ENCODE measurements at places on chromosomes 4 and X. TPM values are rescaled to one million over a fixed set of nuclear protein-coding genes. Genes with fewer than 3 reads are reported as not detected.

Gene ZNF185
- 0.97 TPM for polyA plus RNA-seq

Gene SNX12
- 5.2 TPM for polyA plus RNA-seq

GRCh38 chr4:10115271-10115796 is 1.3 kb downstream of the WDR1 start:
- no peak for DNase-seq

Gene MID2
- not detected for polyA plus RNA-seq

Gene BGN
- polyA plus RNA-seq = 0.06 TPM

DNA sequence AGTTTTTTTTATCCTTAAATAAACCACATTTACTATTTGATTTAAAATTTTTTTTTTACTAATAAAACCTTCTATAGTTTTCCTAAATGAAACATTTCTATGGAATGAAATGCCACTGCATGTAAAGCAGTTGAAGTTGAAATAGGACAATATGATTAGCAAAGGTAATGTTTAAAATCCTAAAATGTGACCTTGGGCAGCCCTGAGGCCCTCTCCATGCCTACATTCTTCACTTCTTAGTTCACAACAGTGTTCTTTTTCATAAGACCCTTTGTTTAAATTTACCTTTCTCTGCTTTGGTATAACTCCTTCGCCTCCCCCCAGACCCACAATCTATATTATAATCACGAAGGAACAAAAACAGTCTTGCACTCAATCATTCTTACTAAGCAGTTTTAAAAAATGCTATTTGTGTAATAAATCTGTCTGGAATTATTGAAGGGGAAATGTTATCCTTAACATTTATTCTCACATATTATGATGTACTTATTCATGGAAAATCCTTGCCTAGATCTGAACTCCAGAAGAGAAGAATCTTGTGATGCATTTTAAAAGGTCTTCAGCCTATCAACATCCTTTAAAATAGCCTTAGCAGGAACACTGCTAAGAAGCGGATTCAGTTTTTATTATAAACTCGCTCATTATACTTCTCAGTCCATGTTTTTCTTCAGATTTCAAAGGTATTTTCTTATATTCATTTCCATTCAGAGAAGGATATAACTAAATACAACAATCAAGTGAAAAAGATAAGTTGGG is 124.6 kb upstream of the NAP1L5 start:
- DNase-seq = no peak

Gene ARSJ
- polyA plus RNA-seq = not detected

DNA sequence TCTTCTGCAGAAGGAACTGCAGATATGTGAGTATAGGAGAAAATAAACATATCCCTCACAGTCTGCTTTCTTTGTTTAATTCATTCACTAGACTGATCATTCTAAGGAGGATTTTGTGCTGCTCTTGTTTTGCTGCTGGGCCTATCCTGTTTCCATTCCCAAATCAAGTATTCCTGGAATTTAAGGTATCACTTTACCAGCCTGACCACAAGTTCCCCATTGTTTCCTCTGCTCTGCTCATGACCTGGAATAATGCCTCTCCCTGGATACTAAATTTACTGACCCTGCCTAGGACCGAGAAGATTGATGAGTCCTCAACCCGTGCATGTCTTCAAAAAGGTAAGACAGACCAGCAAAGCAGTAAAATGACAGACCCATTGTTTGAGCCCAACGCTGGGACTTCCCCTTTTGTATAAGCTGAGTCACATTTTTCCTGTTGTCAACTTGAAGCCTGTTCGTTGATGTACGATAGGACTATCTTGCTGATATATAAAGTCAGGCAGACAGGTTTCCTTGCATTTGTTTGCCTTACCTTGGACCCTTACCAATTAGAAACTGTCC is 85.5 kb upstream of the TET2 start:
- peak; percentile 85 for DNase-seq

GRCh38 chr4:139692309-139693012 is 26.8 kb downstream of the MGST2 start:
- no peak for DNase-seq

DNA sequence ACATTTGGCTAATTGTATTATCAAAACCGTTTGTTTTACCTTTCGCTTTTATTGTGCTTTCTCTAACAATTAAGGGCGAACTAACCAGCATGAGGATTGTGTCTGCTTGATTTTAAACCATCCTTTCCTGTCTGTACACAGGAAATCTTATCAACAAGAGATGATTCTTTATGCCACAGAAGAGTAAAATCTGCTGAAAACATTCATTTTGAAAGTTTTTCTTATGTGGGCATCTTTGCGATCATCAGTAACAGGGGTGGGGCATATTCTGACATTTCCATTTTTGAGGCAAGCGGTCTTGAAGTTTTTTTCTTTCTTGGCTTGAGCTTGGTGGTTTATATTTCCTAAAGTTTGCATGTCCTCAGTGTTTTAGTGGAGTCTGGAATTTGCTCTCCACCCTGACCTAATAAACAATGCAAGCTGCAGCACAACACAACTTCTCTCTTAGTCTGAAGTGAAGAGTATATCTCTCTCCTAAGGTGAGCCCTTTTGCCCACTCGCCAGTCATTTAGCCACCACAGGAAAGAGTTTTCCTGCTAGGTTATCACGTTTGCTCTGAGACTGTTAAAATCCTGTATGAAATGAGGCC is 26.6 kb downstream of the NFKB1 start:
- DNase-seq = no peak

Data from GM12878 (cell line).